Stimulated activated CD4-positive, alpha-beta T cell treated with anti-CD3 and anti-CD28 coated beads, TNF-alpha, amount 100 ng/mL, for 48 hours (primary cell): ENCODE measurements at places on chromosomes 4 and X.

GRCh38 chrX:49165901-49166881 is 3.6 kb downstream of the MAGIX start:
- peak; percentile 54 for DNase-seq

DNA sequence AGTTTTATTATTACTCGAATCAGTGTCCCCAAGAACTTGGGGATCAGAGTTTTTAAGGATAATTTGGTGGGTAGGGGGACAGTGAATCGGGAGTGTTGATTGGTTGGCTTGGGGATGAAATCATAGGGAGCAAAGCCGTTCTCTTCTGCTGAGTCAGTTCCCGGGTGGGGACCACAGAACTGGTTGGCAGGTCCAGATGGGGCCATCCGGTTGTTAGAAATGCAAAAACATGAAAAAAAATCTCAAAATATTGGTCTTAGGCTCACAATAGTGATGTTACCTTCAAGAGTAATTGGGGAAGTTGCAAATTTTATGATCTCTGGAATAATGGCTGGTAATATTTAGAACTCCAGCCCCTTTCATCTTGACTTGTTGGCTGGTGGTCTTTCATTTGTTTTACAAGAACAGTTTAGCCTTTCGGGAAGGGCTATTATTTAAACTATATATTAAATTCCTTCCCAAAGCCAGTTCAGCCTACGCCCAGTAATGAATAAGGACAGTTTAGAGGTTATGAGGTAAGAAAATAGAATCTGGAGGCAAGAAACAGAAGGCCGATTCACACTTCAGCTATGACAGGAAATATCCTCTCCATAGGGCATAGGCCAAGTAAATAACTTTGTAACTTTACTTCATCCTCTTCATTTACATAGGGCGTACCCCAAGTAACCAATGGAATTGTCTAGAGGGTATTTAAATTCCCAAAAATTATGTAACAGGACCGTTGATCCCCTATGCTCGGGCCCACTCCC is 164.1 kb upstream of the STS start:
- DNase-seq = no peak

DNA sequence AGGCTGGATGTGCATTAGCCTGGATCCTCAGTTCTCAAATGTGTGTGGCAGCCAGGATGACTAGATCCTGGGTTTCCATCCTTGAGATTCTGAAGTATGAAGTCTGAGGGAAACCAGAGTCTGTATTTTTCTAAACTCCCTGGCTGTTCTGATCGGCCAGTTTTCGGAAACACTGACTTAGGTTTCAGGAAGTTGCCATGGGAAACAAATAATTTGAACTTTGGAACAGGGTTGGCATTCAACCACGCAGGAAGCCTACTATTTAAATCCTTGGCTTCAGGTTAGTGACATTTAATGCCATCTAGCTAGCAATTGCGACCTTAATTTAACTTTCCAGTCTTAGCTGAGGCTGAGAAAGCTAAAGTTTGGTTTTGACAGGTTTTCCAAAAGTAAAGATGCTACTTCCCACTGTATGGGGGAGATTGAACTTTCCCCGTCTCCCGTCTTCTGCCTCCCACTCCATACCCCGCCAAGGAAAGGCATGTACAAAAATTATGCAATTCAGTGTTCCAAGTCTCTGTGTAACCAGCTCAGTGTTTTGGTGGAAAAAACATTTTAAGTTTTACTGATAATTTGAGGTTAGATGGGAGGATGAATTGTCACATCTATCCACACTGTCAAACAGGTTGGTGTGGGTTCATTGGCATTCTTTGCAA is 67.6 kb downstream of the PDGFRA start:
- no peak for DNase-seq

- no peak for DNase-seq
Measured at GRCh38 chrX:85365370-85365995, 14.0 kb downstream of the POF1B start.

DNA sequence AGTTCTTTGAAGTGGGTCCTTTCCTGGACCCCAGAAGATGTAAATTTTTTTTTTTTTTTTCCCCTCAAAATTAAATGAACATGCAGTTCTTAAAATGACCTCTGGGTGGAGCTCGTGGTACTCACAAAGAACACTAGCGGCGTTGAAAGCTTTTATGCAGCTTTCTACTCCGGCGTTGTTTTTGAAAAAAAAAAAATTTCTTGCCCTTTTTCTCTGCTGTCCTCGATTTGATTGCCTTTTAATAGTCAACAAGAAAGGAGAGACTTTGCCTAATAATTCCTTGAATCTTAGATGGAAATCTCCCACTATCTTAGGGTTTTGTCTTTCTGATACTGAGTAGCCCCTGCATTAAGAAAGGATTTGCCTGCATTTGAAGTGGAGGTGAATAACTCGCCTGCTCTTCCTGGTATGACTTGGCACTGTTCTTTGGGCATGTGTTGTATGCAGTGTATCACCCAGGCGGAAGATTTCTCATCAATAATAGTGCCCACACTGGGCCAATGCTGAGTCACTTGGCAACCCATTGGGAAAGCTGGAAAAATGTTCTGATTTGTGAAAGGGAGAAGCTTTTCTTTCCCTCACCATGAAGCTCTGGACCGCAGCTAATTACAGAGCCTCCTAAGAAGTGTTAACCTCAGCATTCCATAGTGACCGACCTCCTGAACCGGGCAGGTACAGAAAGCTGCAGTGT is 104.0 kb downstream of the PHEX start:
- DNase-seq = peak; percentile 10

GRCh38 chrX:11531226-11531625 is 134.5 kb downstream of the ARHGAP6 start:
- no peak for DNase-seq

DNA sequence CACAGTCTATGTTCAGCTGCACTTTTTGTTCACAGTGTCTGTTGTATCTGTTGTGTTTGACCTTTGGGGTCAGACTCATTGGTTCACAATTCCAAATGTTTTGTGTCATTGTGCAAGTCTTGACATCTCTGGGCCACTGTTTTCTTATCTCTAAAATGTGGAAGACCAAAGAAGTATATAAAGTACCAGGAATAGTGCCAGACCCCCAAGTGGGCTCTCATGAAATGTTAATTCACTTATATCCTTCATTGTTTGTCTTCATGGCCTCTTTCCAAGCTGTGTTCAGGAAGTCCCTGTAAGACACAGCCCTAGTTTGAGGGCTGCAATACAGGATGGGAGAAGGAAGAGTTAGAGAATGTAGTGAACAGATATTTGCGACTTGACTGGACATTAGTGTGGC is 468.3 kb upstream of the BOD1L1 start:
- DNase-seq = no peak

- no peak for DNase-seq
Measured at GRCh38 chr4:110075083-110075738, 123.2 kb downstream of the ELOVL6 start.

DNA sequence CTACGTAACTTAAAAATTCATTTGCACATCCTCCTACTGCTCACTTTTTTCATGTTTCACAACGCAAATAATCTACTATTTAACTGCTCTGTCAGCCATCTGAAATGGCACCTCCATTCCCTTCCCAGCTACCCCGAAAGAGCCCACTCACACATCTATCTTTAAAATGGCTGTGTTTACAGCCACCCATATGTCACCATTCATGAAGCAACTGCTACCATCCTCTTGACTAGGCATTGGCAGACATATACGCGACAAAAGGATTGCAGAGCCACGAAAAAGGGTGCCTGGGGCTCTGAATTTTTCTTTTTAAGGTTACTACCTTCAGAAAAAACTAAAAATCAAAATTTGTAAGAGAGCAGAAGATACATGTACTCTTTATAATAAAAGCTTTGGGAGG is 11.5 kb downstream of the SH3RF1 start:
- no peak for DNase-seq

- no peak for DNase-seq
Measured at GRCh38 chr4:151727365-151727764, 33.4 kb downstream of the GATB start.

GRCh38 chrX:148540671-148541583 is 40.5 kb downstream of the AFF2 start:
- DNase-seq = no peak

DNA sequence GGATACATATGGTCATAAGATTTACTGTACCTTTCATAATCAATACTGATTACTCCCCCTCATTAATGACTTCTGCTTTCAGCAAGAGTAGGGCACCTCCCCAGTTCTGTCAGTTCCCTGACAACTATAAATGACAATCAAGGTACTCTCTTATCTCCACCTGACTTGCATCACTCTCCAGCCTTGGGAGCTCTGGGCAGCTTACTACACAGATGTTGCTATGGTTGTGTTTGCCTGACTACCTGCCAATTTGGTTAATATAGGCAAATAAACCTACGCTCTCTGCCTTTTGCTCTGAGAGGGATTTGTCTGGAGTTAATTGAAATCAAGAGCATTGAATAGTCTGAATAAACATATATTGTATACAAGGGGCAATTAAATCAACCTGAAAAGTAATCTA is 22.8 kb upstream of the MAP7D3 start:
- no peak for DNase-seq

DNA sequence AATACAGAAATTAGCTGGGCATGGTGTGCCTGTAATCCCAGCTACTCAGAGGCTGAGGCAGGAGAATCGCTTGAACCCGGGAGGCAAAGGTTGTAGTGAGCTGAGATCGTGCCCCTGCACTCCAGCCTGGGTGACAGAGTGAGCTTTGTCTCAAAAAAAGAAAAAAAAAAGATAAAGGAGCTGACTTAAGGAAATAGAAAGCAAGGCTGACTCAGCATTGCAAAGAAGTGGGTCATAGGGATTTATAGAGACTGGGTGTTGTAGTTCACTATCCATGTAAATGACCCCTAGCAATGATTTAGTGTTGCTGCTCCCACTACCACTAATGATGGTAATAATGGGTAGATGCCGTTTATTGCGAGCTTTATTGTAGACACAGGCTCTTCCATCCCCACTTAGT is 47.6 kb downstream of the ADD1 start:
- no peak for DNase-seq
